ENCODE measurements at places on chromosomes 16 and 17.

GRCh38 chr17:8285270-8286181, 2.9 kb upstream of the RANGRF start:
- DNase-seq, result no peak

DNA sequence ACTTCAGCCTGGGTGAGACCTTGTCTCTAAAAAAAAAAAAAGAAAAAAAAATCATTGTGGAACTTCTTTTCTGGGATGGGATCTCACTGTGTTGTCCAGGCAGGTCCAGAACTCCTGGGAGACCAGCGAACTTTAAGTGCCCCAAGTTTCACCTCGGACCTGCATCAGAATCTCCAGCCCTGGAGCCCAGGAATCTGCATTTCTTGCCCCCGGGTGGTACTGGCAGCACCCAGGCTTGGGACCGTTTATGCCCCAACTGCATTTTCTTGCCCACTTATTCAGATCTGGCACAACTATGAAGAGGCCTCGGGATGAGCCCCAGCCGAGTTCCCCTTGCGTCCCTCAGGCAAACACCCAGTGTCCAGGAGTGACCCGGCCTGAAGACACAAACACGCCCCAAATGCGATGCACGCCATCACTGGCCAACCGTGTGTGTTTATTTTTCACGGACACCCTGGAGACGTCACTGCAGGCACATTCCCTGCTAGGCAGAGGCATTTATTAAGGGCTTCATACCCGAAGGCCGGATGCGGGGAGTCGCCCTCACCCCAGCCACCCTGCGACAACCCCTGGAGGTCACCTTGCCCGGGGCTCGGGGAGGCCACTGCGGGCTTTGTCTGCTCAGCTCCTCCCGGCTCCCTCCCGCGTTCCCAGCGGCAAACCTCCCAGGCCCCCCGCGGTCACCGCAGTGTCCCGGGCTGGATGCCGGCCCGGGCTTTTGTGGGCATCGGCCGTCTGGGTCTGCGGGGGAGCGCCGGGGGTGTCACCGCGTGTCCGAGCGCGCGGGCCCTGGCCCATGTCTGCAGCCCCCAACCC, 684 bp upstream of the SPIRE2 start:
- DNase-seq, result peak; percentile 51

- no peak for DNase-seq
Measured at GRCh38 chr17:59848778-59849177, 44.0 kb downstream of the TUBD1 start.

DNA sequence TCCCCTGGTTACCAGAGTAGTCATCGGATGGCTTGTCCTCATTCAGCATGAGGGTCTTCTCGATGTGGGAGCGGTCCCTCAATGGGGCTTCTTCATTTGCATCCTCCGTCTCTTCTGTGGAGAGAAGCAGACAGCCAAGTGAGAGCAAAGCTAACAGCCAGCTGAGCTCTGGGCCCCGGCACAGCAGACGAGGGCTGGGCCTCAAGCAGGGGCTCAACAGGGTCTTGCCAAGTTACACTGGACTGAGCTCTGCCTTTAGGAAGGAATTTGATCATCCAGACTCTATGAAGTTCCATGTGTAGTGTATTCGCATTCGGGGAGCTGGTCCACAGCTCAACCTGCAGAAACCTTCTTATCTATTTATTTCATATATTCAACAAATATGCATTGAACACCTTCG, 37.4 kb downstream of the SRL start:
- no peak for DNase-seq

DNA sequence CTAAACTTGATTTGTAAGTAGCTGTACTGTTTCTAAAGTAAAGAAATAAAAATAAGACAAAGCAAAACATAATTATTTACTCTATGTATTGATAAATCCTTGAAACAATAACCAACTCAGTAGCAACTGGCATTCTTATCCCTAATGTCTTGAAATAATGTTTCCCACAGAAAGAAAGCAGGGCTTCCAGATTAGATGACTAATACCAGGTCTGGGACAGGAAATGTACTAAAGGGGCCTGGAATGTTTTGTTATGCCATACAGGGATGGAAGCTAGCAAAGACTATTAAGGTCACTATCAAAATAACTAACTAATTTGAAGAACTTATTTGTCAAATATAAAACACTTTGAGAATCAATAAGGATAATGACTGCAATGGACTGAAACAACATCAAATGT, 82.1 kb downstream of the CFDP1 start:
- DNase-seq, result peak; percentile 89

GRCh38 chr16:12318661-12319427, 342.3 kb downstream of the SNX29 start:
- DNase-seq, result no peak

DNA sequence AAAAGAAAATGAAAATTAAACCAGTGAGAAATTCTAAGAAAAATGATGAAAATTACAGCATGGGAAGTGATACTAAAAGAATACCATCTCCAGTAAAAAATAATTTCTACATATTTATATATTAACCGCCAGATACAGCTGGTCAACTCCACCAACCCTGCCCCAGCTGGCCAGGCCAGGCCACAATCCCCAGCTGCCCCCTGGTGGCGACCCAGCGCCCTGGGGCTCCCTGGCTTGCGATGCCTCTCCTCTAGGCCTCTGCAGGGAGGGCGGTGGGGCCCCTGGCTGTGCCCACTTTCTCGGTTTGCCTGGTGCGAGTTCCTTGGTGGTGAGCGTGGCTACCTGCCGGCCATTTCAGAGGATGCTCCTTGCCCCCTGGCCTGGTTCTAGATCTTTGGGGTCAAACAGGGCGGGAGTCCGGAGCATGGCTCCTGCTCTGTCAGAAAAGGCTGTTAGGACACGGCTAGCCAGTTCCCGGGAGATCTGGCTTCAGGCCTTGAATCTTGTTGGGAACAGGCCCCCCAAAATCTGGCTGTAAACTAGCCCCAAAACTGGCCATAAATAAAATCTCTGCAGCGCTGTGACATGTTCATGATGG, 14.5 kb downstream of the GLIS2 start:
- DNase-seq, result peak; percentile 44

DNA sequence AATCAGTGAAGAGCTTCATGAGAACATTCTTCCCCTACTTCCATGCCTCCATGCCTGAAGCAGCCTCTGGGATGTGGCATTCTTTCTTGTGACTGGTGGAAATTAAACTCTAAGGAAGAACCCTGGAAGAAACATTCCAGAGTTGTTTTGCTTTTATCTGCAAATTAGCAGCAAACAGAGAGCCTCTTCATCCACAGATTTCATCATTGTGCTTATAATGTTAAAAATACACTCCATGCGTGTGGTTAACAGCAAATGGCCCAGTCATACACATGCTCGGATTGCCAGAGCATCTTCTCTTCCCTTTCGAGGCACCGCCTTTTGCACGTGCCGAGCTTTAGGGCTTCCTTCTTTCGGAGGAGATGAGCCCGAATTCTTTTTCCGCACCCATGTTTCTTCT, 411.3 kb downstream of the SNX29 start:
- no peak for DNase-seq

GRCh38 chr16:9068886-9069285, 22.6 kb upstream of the HAPSTR1 start:
- DNase-seq, result peak; percentile 52

- DNase-seq, result no peak
Measured at GRCh38 chr17:80573701-80574100, 29.1 kb downstream of the RPTOR start.

DNA sequence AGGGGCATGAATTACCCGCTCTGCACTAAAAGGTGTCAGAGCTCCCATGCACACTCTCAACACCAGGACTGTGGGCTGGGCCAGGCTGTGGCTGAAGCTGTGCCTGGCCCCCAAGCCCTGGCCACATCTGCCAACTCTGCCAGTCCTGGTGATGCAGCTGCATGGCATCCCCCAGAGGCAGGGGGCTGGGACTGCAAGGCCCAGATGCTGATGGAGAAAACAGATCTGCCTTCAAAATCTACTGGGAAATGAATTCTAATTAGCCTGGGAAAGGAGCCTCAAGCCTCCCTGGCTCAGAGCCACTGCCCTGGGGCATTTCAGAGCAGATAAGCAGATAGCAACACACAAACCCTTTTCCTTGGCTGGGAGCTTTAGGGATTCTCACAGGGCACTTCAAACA, 3.4 kb downstream of the CHST6 start:
- no peak for DNase-seq

DNA sequence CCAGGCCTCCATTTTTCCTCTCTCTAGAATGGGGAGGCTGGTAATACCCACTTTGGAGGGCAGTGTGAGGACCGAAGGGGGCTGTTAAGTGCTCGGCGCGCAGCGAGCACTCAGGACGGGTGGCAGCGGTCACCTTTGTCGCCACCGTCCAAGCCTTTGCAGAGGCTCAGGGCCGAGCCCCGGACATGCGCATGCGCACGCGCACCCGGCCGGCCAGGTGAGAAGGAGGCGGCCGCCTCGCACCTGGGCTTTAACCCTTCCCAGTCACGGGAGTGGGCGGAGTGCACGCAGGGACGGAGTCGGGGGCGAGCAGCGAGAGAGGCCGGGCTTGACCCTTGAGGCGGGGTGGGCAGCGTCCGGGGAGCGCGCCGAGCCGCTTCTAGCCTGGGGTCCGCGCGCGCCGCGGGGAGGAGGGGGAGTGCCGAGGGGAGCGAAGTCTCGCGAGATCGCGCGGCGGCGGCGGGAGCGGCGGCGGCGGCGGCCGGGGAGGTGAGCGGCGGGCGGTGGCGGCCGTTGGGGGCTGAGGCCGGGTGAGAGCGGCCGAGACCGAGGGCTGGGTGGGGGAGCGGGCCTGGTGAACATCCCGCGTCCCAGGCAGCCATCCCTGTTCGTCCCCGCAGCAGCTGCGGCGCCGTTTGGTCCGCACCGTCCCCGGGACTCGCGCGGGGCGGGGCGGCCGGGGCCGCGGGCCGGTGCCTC, at the start of gene MRTFB:
MRTFB (plus strand) TSS at position 443 of the 699 bp plus-strand sequence. CDS start 69,288 bp downstream, outside the sequence.
- DNase-seq, result peak; percentile 49

GRCh38 chr17:40535438-40535837, 29.8 kb downstream of the CCR7 start:
- DNase-seq, result no peak

- no peak for DNase-seq
Measured at GRCh38 chr16:26561303-26561702, 505.4 kb upstream of the C16orf82 start.

DNA sequence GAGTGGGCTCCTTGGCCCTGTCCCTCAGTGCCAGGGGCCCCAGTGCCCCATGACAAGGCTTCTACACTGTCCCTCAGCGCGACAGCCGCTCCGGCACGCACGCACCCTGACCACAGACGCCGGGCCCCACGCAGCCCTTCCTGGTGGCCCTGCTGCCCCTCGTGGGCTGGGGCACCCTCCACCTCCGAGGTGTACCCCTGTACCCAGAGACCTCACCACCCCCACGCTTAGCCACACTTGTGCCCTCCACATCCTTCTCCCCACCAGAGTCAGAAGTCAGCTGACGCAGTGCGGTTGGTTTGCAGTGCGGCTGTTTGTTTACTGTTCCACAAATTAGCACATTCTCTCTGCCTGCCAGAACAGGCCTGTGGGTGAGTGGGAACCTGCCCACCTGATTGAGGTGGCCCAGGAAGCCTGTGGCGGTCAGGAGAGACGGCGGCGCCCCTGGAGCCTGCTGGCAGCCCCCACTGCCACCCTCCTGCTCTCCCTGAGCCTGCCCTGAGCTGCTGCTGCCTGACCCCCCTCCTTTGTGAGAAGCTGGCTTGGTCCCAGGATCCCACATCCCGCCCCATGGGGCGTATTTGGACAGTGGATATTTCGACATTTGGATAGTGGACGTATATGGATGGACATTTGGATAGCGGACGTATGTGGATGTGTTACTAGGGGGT, 38.0 kb upstream of the CDH15 start:
- DNase-seq, result no peak

GRCh38 chr16:19837331-19837980, 47.2 kb downstream of the GPRC5B start:
- DNase-seq, result no peak

DNA sequence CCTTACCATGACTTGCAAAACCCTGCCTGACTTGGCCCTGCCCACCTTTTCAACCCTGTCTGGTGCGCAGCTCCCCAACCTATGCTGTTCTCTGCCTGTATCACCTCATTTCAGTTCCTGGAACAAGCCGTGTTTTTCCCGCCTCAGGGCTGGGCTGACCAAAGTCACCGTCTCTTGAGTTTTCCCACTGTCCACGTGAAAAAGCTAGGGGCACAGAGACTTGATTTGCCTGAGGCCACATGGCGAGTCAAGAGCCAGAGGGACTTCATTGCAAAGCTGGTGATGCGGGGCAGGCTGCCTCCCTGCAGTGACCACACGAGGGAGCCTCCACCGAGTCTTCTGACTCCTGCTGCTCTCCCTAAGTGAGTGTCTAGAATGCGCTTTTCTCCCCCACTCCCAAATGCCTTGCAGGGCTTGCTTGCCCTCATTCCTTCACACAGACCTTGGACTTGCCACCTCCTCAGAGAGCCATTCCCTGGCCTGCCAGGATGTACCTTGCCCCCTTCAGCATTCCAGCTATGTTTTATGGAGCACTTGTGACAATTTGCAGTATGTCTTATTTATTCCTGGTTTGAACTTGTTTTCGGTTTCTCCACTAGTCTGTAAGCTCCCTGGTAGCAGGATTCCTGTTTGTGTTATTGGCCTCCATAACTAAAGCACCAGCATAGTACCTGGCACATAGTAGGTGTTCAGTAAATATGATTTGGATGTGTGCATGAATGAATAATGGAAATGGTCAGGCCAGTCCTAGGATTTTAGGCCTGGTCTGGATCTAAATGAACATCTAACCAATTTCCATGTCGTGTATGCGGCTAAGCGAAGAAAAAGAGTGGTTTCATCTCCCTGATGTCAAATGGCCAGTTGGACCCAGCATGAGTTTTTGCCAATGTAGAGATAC, 252.3 kb downstream of the SNX29 start:
- DNase-seq, result peak; percentile 62

GRCh38 chr16:66265556-66266141, 100.8 kb upstream of the CDH5 start:
- no peak for DNase-seq

GRCh38 chr16:14202697-14203096, 131.6 kb downstream of the MRTFB start:
- no peak for DNase-seq

DNA sequence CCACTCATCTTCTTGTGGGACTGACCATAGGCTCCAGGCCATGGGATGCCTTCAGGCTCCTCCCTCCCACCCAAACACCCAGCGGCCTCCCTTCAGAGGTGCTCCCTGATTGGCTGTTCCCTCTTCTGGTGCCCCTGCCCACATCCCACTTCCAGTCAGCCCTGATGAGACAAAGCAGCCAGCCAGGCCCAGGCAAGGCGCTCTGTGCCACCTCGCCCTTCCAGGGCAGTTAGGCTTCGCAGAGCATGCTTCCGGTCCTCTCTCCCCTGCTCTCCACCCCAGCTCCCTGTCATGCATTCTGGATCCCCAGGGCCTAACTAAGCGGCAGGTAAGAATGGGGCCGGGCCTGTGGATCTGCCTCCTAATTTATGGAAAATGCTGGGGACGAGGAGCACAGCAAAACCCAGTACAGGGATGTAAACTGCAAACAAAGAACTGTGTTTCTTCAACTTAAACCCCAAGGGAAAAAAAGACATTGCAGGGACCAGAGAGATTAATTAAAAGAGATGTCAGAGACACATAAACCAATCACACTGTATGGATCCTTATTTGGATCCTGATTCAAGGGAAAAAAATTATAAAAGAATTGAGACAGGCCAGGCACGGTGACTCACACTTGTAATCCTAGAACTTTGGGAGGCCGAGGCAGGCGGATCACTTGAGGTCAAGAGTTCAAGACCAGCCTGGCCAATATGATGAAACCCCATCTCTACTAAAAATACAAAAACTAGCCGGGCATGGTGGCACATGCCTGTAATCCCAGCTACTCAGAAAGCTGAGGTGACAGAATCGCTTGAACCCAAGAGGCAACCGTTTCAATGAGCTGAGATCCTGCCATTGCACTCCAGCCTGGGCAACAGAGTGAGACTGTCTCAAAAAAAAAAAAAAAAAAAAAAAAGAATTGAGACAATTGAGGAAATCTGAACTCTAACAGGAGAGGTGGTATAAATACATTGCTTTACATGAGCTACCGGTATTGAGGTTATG, 26.0 kb downstream of the ZDHHC7 start:
- peak; percentile 88 for DNase-seq

Measured in astrocyte of the spinal cord (primary cell).